ENCODE measurements at places on chromosomes 7 and 10. TPM values are rescaled to one million over a fixed set of nuclear protein-coding genes. Genes with fewer than 3 reads are reported as not detected.
A peak's percentile ranks its signal among the peaks of the same experiment; 100 is the strongest.

DNA sequence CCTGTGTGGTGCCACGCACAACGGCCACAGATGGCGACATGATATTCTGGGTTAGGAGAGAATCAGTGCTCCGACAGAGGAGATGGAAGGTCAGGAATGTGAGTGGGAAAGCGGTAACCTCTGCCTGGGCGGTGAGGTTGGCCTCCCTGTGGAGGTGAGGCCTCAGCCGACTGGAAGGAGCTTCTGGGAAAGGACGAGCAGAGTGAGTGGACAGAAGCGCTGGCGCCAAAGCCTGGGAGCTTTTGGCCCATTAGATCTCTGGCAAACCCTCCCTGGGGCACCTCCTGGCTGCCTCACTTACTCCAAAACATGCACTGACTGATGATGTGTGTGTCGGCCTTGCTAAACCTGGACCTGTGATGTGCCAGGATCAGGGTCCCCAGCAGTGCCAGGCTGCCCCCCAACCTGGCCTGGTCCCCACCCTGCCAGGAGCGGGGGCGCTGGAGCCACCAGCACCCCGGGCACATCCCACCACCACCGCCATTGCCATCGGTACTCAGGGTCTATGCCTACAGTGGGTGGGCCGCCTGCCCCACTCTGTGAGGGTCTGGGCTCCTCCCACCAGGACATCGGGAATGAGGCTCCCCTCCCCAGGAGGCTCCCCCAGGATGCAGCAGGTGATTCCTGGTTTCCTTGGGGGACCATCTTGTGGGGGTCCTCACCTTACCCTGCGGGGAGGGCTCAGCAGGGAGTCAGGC, 51.0 kb downstream of the RASGEF1A start:
- no peak overlapping the region for H3K4me3 ChIP-seq
- no peak for DNase-seq
- H3K27ac ChIP-seq, result no peak overlapping the region
- no peaks in the 10 kb centered on the region for H3K4me1 ChIP-seq

DNA sequence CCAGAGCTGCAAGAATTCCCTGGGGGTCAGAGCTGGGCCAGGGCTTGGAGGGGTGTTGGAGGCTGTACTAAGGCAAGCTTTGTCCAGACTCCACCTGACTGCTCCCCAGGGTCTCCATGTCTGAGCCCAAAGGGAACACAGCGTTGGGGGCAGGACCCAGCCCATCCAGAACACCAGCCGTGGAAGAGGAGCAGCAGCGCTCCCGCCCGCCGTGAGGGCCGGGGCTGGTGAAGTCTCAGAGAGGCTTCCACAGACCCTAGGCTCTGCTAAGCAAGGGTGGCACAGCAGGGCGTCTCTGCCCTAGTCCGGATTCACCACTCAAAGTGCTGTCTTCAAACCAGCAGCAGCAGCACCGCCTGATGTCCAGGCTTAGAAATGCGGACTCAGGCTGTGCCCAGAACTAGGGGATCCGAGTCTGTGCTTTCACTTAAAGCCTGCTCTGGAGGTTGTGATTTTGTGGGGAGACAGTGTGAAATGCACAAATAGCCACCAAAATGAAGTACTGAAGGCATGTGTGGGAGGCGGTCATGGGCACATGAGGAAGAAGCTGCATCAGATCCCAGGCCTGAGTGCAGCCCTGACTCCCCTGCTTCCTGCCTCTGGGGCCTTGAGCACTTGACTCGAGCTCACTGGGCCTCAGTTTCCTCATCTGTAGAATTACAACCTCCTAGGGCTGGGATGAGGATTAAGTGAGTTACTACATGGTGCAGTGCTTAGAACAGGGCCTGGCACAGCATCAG, 16.6 kb upstream of the AQP1 start:
- no peaks in the 10 kb centered on the region for H3K36me3 ChIP-seq
- H3K27ac ChIP-seq, result no peak overlapping the region
- H3K4me3 ChIP-seq, result no peak overlapping the region
- DNase-seq, result no peak
- H3K4me1 ChIP-seq, result no peaks in the 10 kb centered on the region

DNA sequence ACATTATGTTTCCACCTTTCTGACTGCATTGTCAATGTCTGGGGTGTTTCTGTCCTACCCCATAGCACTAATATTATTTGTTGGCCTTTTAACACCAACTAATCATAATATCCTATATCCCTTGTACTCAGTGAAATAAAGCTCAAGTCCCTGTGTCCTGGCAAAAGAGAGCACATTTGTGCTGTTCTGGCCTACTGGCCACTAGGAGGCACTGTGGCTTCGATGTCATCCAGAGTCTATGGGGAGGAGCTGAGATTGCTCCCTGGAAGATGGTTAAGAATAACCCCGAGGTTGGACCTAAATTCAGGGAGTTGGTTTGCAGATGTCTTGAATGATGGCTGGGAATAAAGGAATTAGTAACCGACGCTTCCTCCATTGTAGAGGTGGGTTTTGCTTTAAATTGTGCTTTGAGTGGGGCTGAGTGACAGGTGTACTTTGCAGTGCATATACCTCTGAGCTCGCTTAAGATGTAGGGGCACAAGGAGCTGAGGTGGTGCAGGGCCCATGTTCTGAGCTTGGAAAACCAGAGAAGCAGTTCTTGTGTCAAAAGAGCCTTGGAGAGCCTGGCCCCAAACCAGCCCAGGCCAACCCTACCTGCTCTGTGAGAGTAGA, 191.2 kb upstream of the PRSS1 start:
- peak; percentile 82 for DNase-seq
- no peaks in the 10 kb centered on the region for H3K36me3 ChIP-seq
- H3K4me3 ChIP-seq, result no peak overlapping the region

GRCh38 chr10:32253276-32253675, 93.7 kb downstream of the EPC1 start:
- H3K27ac ChIP-seq, result no peak overlapping the region
- DNase-seq, result no peak
- no peak overlapping the region for H3K4me3 ChIP-seq
- H3K36me3 ChIP-seq, result no peaks in the 10 kb centered on the region
- H3K4me1 ChIP-seq, result no peaks in the 10 kb centered on the region
- no peaks in the 10 kb centered on the region for H3K27me3 ChIP-seq

GRCh38 chr10:62961951-62962523, 145.9 kb upstream of the EGR2 start:
- H3K4me1 ChIP-seq, result 0 out of 2 replicates have a peak, but pooled peaks cover 3% of the 10 kb centered on the region
- H3K4me3 ChIP-seq, result no peak overlapping the region

DNA sequence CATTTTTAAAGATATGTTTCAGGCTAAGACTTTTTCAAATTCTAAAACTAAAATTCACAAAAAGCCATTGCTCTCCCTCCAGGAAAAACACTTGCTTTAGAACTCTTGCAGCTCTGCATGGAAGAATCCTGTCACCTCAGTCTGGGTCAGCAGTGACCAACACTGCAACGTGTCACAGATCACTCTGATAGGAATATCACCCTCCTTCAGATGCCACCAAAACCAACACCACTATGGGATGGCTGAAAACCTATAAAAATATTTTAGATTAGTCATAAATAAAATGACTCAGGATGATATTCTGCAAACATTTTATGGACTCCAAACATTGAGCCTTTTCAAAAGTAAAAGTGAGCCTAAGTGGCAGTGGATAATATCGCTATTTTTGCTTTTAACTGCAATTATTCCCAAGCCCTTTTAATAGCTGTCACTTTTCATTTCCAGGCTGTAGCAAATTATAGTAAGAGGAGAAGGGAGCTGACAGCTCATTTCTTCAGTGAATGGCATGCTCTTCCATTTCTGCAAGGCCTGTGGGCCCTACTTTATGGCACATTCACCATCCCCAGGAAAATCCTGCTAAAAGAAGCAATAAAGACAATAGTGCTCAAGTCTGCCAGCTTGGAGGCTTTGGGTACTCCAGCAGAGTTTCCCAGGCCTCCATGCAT, 21.3 kb downstream of the ELMO1 start:
- no peak for DNase-seq
- H3K27me3 ChIP-seq, result no peaks in the 10 kb centered on the region
- no peak overlapping the region for H3K4me3 ChIP-seq
- no peak overlapping the region for H3K27ac ChIP-seq
- no peaks in the 10 kb centered on the region for H3K4me1 ChIP-seq
- no peaks in the 10 kb centered on the region for H3K36me3 ChIP-seq

DNA sequence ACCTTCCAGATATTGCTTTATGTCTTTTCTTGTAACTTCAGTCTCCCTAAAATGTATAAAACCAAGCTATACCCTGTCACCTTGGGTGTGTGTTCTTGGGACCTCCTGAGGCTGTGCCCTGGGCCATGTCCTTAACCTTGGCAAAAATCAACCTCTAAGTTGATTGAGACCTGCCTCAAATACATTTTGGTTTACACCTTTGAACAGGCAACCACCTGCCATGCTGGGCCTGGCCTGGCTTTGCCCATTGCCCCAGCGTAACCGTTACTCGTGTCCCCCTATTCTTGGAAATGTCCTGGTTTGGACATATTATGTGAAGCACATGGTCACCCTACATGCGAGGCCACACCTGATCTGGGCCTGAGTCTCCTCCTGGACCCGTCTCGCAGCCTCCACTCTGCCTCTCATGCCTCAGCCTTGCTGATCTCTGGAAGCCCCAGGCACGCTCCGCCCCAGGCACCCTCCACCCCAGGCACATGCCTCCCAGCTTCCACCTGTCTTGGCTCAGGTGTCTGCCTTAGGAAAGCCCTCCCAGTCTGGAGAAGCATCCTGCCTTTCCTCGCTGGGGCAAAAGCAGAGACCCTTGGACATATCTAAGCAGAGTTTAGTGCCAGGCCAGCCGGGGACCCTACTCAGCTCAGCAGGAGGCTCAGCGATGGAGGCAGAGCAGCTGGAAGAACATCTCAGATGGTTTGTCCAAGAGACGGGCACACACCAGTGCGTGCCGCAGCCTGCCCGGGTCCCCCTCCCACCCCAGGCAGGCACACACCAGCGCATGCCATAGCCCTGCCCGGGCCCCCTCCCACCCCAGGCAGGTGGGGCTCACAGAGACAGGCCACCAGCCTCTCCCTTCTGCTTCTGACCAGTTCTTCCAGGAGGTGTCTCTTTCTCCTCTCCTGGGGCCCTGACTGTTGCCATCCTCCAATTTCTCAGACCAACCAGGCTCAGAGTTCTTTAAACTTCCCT, 4.0 kb upstream of the VIPR2 start:
- H3K4me1 ChIP-seq, result peaks cover 2% of the 10 kb centered on the region
- no peaks in the 10 kb centered on the region for H3K36me3 ChIP-seq

DNA sequence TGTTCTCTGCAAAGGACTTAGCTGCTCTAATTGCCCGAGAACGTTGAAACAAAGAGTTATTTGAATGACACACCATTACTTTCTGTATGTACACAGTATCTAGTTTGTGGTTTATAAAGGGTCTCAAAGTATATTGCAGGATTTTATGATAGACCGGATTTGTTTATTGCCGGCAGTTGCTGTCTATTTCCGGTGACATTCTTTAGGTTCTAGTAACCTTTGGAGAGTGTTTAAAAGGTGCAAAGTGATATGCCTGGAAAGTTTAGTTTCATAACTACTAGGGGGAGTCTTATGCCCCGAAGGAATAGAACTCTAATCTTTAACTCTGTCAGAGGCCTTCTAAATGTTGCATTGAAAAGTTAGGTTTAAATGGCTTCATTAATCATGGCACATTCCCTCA, 63.8 kb downstream of the PAPSS2 start:
- no peak overlapping the region for H3K4me3 ChIP-seq
- H3K36me3 ChIP-seq, result peaks cover 4% of the 10 kb centered on the region
- H3K27ac ChIP-seq, result no peak overlapping the region
- DNase-seq, result no peak

DNA sequence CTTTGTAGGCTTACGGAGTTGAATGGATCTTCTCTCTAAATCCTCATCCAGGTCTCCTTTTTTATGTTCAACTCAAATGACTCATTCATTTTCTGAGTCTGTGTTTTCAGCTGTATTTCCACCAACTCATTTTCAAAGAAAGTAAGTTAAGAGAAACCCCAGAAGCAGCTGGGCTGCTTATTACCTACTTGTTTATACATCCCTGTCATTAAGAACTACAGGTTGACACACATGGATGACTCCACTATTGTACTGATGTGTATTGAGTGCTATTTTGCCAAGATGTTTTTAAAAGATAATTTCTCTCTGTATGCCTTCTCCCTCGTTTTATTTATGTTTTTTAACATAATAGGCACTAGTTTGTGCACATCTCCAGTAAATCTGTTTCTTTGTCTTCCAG, 41.9 kb downstream of the DGKI start:
- H3K36me3 ChIP-seq, result no peaks in the 10 kb centered on the region
- no peaks in the 10 kb centered on the region for H3K27me3 ChIP-seq
- H3K27ac ChIP-seq, result no peak overlapping the region
- no peak for DNase-seq
- no peak overlapping the region for H3K4me3 ChIP-seq

DNA sequence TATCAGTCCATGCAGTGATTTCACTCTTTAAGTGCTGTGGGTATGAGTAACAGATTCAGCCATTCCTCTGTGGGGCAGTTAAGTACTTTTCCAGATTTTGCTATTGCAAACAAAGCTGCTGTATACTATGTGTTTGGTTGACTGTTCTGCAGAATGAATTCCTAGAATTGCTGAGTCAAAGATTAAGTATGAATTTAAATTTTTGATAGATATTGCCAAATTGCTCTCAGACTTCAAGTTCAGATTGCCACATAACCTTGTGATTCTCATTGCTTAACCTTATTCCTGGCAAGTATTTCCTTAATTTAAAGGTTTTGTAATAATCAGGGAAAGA, 21.6 kb upstream of the SAR1A start:
- no peak overlapping the region for H3K27ac ChIP-seq
- H3K27me3 ChIP-seq, result no peaks in the 10 kb centered on the region
- H3K4me1 ChIP-seq, result no peaks in the 10 kb centered on the region
- no peaks in the 10 kb centered on the region for H3K36me3 ChIP-seq
- no peak for DNase-seq

DNA sequence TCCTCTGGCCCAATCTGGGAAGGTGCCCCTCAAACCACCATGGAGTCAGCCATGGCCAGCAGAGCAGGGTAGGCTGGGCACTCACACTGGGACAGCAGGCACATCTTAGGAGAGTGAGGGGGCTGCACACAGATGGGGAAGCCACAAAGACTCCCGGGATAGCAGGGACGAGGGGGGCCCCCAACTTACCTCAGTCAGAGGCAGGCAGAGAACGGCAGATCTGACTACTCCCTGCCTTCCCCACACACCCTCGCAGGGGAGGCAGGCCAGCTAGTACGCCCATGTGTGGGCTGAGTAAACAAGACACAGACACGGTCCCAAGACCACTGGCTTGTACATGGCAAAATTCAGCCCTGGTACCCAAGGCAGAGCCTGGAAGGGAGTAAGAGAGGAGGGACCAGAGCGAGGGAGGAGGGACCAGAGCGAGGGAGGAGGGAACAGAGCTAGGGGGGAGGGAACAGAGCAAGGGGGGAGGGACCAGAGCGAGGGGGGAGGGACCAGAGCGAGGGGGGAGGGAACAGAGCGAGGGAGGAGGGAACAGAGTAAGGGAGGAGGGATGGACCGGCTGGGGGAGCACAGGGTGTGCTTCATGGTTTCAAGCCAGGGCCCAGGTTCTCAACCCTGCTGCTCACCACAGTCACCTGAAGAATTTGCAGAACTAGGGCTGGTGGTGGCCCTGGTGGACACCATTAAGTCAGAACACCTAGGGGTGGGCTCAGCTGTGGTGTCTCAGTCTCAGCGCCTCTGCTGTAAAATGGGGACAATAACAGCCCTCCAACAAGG, 73.8 kb downstream of the RGS10 start:
- no peaks in the 10 kb centered on the region for H3K4me1 ChIP-seq
- no peak overlapping the region for H3K27ac ChIP-seq
- H3K27me3 ChIP-seq, result no peaks in the 10 kb centered on the region

- H3K27me3 ChIP-seq, result no peaks in the 10 kb centered on the region
- H3K4me1 ChIP-seq, result peaks cover 5% of the 10 kb centered on the region
- H3K27ac ChIP-seq, result no peak overlapping the region
- no peak overlapping the region for H3K4me3 ChIP-seq
- DNase-seq, result no peak
Observed at GRCh38 chr7:104794154-104794553, 219.9 kb upstream of the KMT2E start.

Gene CARD11
- total RNA-seq, result 29.8 TPM

Gene WIPF3
- 12.1 TPM for total RNA-seq

Gene KCNIP2
- total RNA-seq, result 4.7 TPM

Gene ACSL5
- not detected for total RNA-seq

Gene SPDYE5
- not detected for total RNA-seq
